T follicular helper cell (primary cell): ENCODE measurements at places on chromosomes 6 and 20.

- DNase-seq: no peak
Observed at GRCh38 chr6:91926827-91927226, 1340.0 kb upstream of the MAP3K7 start.

DNA sequence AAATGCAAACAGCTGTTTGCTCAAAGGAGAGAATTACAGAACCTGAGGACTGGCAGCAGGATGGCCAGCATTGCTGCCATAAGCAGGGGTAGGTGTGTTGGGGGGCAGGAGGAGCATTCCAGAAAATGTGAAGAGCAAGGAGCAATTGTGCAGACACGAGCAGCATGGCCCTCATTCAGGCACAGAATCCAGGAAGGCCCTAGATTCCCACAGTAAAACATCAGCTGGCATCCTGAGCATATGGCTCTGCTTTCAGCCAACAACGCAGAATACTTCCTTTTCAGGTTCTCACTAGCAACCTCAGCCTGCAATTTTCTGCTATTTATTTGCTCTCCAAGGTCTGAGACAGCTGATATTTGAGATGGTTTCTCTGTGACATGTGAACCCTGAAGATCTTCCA lies 243.4 kb upstream of the POU3F2 start:
- DNase-seq: no peak

GRCh38 chr20:46583411-46584214 lies 33.2 kb upstream of the OCSTAMP start:
- DNase-seq: no peak

- DNase-seq: no peak
Observed at GRCh38 chr20:1334761-1335160, 5.8 kb upstream of the SDCBP2 start.

- no peak for DNase-seq
Observed at GRCh38 chr6:146741609-146742008, 142.8 kb downstream of the ADGB start.

GRCh38 chr6:115613488-115613887 lies 447.2 kb downstream of the FRK start:
- DNase-seq: no peak

DNA sequence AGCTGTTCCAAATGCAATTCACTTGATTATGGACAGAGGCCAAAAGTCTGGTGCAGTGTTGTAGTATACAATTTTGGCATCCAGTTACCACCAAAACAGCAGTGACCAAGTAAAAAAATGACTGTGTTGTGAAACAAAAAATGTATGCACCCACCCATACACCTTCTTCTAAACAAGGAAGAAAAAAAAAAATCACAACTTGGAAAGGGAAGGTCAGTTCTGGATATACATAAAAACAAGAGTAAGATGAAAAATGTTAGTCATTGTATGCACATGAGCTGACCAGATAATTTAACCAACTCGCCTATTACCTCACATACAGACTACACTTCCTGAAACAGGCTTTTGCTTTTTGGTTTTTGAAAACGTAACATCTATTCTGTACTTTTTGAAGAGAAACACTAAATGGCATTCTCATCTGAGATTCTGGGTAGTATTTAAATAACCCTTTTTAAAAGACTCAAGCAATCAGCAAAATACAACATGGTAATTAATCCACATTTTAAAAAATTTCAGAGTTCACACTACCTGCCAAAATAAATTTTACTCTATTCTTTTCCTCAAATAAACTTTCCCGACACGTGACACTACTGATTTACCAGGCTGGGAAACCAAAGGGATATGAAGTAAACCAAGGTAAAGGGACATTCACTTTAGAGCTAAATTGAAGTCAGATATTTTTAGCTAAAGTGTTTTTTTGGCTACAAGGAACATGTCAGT lies 141.6 kb upstream of the SHLD1 start:
- DNase-seq: no peak

DNA sequence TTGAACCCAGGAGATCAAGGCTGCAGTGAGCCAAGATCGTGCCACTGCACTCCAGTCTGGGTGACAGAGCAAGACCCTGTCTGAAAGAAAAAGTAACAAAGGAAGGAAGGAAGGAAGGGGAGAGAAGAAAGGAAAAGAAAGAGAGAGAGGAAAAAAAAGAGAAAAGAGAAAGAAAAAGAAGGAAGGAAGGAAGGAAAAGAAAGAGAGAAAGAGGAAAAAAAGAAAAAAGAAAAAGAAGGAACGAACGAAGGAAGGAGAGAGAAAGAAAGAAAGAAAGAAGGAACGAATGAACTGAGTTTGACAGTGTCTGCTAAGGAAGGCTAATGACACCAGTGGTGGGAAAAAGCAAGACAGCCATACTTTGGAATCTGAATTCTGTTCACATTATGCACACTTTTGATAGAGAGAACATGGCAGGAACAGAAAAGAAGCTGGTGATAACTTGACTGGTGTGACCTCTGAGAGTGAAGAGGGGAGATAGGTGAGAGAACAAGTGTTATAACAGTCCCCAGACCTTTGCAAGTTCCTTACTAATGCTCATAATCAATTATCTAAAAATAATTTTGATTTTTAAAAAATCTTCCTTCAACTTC lies 93.3 kb upstream of the MYLIP start:
- no peak for DNase-seq

- no peak for DNase-seq
Observed at GRCh38 chr6:17935188-17936149, 52.0 kb downstream of the KIF13A start.

GRCh38 chr6:41191569-41191968 lies 9.4 kb downstream of the TREML2 start:
- DNase-seq: no peak

- DNase-seq: no peak
Observed at GRCh38 chr20:20530428-20531151, 162.7 kb downstream of the INSM1 start.

DNA sequence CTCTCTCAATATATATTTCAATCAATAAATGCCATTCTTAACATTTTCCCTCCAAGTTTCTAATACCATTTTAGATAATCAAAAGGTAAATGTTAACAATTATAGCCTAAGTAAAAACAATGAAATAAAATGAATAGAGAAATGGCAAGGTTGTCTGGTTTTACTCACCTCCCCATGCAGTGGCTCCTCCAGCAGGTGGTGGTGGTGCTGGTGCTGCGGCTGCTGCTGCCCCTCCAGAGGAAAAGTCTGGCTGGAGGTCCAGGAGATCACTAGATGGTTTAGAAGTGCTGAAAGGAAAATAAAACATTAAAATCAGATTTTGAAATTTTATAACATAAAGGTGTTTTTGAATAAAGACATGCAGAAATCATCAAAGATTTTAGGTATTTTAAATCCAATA lies 93.2 kb downstream of the PRSS35 start:
- DNase-seq: no peak

DNA sequence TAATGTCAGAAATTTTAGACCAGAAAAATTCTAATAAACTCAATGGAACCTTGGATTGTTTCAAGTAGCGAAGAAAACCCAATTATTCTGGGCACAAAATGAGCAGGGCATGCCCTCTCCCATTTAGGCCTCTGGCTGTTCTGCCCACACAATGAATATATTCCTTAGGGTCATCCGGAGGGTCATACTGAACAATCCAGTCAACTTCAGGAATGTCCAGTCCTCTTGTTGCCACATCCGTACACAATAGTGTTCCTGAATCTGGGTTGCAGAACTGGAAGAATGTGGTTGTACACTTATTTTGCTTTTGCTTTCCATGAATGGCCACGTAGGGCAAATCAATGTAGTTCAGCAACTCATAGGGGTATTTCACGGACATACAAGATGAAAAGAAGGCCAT lies 23.4 kb upstream of the RNF144B start:
- DNase-seq: no peak

- DNase-seq: no peak
Observed at GRCh38 chr20:57076152-57076652, 190.2 kb downstream of the BMP7 start.

DNA sequence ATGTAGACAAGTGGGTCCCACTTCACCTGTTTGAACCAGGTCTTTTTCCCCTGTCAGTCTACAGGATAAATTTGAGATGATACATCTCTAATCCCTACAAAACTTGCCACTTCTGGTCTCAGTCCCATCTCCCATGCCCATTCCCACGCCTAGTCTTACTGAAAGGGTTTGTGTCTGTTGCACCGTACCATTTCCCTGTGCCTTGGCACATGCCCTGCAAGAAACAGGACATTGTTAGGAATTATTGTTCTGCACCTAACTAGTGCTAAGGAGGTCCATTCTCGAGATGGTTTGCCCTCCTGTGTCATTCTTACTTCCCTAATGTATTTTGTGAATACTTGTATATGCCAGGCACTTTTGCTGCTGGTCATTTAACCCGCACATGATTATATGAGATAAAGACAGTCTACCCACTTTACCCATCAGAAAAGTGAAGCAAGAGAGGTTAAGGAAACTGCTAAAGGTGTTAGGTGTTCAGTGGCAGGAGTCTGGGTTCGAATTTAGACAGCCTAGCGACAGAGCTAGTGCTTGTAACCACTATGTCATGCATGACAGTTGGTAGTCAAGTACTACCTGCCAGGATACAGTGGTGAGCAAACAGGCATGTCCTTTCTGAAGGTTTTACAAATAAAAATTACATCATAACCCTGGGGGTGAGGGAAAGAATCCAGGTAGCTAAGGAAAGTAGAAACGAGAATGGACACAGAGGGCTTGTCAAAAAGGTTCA lies 12.7 kb downstream of the FAM217A start:
- DNase-seq: no peak

DNA sequence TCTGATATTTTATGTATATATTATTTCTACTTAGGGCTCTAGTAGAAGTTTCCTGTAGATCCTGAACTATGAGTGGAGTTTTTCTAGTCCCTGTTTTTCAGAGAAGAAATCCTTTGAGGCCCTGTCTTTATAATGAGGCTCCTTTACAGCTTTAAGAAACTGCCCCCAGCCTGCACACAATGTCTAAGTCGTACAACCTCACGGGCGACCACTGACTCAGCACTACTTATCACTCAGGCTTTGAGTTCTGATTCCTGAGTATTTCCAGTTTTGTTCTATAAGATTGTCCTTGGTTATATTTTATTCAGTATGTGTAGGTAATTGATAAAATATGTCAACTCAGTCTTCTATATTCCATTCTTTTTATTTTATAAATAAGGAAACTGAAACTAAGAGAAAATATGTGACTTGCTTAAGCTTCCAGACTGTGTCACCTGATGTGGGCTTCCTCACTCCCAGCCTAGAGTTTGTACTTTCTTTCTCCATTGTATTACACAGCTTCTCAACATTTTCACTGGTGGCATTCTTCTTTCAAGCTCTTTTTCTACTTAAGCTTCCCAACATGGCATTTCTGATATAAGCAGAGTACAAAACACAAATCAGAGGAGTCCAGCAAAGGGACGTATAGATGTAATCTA lies 167.0 kb downstream of the TBX18 start:
- DNase-seq: no peak

- no peak for DNase-seq
Observed at GRCh38 chr20:49508435-49509199, 26.1 kb upstream of the KCNB1 start.

DNA sequence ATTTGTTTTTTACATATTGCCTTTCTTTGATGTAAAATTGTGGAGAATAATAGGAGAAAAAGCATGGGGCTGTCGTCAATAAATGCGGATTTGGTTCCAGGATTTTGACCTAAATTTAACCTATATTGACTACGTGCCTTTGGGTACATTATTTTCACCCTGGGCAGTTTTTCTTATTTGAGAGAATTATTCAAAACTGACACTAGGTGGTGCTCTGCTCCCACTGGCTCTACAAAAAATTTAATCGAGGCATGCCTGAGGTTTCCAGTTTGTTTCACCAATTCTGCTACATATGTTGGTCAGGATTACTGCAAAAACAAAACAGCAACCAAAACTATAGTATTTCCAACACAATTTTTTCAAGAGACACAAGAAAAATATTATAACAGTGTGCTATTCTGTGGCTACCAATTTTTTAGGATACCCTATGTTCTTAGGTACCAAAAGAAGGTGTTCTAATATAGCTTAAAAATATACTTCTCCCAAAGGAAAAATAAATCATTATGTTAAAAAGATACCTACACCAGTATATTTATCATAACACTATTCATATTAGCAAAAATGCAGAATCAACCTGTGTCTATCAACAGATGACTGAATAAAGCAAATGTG lies 48.6 kb upstream of the FABP7 start:
- no peak for DNase-seq

DNA sequence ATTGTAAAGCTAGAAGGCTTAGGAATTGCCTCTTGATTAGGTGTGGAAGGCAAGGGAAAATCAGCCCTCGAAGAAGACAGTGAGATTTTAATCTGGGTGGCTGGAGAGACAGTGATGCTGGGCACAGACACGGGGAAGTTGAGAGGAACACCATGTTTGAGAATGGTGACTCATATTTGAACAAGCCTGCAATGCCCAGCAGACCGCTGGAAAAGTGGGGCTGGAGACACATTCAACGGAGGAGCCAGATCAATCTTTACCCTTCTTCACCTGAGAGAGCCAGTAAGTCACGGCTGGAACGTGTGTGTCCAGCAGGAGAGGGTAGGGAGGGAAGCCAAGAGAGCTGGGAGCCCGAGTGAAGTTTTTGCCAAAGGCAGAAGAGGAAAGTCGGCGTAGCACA lies 3.7 kb upstream of the ESR1 start:
- no peak for DNase-seq
